ENCODE measurements at places on chromosomes 1 and 21.

DNA sequence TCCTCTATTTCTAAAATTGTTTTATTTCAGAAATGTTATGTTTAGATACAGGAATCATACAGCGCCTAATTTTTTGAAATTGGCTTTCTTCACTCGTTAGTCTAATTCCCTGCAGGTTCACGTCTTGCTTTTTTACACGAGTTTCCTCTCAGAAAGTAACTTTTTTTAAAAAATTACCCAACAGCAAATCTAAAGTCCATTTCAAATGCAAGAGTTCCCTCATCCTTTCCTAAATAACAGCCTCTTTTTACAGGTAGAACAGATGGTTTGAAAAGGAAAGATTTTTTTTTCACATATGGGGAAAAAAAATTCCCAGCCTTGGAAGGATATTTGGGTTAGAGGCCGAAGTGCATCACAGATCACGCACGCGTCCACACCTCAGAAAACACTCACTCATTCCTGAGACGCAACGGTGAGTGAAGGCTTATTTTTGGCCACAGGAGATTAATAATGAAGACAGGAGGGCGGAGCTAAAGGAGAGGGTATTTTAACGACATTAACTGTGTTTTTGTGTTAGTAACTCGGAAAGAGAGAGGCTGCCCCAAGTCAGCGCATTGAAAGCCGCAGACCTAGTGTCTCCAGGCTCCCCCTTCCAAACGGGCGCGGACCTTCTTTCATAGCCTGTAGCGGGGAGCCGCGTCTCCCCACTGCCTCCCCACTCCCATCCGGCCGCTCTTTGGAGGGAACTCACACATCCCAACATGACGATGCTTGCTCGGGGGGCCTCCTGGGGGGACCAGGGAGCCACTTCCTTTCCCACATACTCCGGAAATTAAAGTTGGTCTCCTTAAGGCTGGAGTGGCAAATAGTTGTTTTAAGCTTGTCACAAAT, 969 bp upstream of the RIPK4 start:
- no peak for DNase-seq

- DNase-seq, result no peak
Measured at GRCh38 chr1:183289051-183289496, 103.0 kb downstream of the LAMC2 start.

DNA sequence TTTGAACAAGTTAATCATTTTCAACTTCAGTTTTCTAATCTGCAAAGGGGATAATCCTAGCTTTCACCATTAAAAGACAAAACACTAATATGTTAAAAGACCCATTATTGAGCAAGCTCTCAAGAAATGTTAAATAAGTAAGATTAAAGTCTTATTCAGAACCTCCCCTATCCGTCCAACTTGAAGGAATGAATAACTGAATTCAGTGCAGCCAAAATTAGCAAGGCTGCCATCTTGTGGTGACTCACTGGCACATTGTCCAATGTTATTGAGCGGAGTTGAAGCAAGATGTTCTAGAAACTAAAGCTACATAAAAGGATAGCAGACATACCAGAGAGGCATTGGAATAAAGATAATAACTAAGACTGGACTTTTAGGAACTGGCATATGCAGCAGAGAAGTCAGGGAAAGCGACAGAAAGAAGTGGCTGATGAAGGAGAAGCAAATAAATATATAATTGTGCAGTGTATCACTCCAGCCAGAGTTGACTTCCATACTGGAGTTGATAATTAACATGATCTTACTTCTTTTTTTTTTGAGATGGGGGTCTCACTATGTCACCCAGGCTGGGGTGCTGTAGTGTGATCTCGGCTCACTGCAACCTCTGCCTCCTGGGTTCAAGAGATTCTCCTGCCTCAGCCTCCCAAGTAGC, 8.2 kb upstream of the CAP1 start:
- DNase-seq, result peak; percentile 38

DNA sequence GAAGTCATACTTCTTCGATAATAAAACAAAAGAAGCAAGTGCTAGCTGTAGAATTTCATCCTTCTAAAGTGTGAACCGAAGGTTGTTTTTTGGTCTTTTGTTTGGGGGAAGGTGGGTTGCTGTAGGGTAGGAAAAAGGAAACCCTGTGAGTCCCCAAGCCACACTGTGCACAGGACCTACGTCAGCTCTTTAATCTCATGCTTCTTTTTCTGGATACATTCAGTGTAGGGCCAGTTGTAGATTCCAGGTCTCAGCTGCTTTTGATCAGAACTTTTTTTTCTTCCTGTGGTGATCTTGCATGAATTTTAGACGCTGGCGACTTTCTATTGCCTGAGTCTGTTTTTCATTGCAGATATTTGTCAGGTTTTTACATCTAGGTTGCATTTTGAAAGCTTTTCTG, 40.2 kb downstream of the BCL9 start:
- DNase-seq, result no peak

Data from activated CD4-positive, CD25-positive, alpha-beta regulatory T cell treated with anti-CD3 and anti-CD28 coated beads, Interleukin-2, amount 50 U/mL, for 16 hours (primary cell).